ENCODE measurements at places on chromosomes 5 and 9. TPM values are rescaled to one million over a fixed set of nuclear protein-coding genes. Genes with fewer than 3 reads are reported as not detected.

- no peak for DNase-seq
These were observed 22.1 kb downstream of the MRRF start for GRCh38 chr9:122286764-122287163.

GRCh38 chr5:86909418-86910295 lies 291.9 kb downstream of the COX7C start:
- DNase-seq, result peak; percentile 87

GRCh38 chr9:1271367-1271766 lies 221.2 kb downstream of the DMRT2 start:
- DNase-seq, result no peak

DNA sequence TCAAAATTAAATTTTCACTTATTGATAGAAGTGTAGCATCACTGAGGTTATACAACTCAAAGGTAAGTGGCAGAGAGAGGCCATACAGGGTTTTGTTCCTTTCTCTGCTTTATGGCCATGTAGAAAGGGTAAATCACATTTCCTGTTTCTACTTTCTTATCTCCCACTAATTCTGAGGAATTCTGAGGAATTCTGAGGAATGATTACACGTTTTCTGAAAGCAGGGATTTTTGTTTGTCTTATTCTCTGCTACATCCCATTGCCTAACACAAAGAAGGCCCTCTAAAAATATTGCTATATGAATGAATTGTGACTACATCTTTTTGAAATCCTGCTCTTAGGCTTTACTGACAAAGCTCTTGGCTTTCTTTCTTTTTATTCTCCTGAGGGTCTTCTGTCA lies 516.9 kb upstream of the ZNF608 start:
- no peak for DNase-seq

The ACOT12 gene
- not detected for total RNA-seq

DNA sequence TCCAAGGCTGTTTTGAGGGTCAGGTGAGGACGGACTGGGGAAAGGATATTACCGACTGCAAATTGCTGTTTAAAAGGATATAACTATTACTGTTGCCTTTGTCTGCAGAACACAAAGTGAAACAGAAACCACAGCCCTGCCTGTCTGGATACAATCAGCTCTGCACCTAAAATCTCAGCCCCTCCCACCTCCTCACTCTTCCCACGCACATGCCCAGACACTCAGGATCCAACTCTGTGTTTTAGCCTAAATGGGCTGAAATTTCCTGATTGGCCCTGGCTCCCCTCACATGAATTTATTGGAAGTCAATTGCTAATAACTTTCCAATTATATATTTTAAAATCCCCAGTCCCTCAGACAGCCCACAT lies 176.3 kb upstream of the PPP1R26 start:
- peak; percentile 30 for DNase-seq

The SCGB3A2 gene
- not detected for total RNA-seq

GRCh38 chr9:36328798-36329411 lies 70.7 kb upstream of the GNE start:
- DNase-seq, result peak; percentile 64

The LHX3 gene
- not detected for total RNA-seq

GRCh38 chr9:126497660-126498275 lies 116.0 kb upstream of the LMX1B start:
- no peak for DNase-seq

GRCh38 chr5:148454576-148454975 lies 70.8 kb downstream of the FBXO38 start:
- no peak for DNase-seq

- no peak for DNase-seq
These were observed 382.5 kb downstream of the TMEM161B start for GRCh38 chr5:87886164-87886563.

All from Daoy (cell line).